Daoy (cell line): ENCODE measurements at places on chromosomes 1 and 21.

DNA sequence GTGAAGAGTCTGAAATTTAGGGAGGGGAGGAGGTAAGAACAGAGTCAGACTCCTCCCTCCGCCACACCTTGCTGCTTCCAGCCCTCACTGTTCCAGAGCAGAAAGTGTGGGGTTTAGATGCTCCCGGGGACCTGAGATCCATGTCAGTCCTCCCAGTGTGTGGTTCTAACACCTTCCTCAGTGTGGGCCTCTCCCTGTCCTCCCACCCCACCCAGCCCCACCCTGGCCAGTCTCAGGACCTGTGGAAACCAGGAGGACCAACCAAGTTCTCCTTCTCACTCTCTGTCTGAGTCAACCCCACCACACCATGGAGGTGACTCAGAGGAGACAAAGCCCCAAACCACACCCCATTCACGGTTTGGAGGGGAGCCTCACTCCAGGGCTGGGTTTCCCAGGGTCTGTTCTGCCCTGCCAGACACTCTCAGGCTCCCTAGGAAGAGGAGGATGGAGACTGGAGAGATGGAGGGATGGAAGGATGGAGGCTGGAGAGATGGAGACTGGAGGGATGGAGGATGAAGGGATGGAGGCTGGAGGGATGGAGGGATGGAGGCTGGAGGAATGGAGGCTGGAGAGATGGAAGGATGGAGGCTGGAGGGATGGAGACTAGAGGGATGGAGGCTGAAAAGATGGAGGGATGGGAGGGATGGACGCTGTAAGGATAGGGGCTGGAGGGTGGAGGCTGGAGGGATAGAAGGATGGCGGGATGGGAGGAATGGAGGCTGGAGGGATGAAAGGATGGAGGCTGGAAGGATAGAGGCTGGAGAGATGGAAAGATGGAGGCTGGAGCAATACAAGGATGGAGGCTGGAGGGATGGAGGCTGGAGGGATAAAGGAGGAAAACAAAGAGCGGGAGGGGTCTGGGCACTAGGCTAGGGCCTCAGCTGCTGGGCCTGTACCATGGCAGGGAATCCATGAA, 100.9 kb upstream of the RUNX3 start:
- DNase-seq: peak; percentile 84

- no peak for DNase-seq
These were observed 7.2 kb downstream of the KISS1 start for GRCh38 chr1:204188959-204189639.

GRCh38 chr1:244980605-244981004, 116.3 kb upstream of the HNRNPU start:
- DNase-seq: no peak

GRCh38 chr1:85936470-85936869, 220.1 kb downstream of the COL24A1 start:
- no peak for DNase-seq

DNA sequence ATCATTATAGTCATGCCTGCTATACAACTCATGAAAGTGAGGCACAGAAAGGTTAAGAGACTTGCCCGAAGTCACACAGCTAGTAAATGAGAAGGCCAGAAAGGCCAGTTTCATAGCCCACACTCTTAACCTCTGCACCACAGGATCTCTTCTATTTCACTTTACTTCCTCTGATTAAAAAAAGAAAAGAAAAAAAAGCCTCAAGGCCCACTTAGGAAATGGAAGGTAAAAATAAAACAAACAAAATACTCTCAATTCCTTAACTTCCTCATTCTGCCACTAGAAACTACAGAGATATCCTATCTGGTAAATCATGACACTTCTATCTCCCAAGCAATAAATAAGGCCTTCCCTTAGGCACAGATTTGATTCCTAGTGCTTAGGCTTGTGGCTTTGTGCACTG, 7.6 kb upstream of the ENAH start:
- DNase-seq: no peak

DNA sequence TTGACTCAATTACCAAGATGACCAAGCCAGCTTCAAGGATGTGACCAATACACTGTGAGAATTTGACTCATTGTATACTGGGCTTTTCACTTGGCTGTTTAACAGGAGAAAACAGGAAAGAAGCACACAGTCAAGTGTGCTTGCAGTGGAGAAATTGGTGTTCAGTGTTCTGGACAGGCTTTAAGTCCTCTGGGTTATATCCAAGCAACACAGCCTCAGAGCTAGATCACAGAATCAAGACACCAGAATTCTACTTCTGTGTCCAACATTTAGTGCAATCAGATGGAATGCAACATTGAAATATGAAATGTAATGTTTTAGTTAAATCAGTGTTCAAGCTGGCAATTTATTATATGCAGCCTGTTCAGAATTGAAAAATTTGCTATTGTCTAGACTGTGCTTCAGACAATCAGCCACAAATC, 694.4 kb downstream of the LTN1 start:
- no peak for DNase-seq

- DNase-seq: no peak
These were observed 30.6 kb downstream of the KANK4 start for GRCh38 chr1:62288662-62289061.

DNA sequence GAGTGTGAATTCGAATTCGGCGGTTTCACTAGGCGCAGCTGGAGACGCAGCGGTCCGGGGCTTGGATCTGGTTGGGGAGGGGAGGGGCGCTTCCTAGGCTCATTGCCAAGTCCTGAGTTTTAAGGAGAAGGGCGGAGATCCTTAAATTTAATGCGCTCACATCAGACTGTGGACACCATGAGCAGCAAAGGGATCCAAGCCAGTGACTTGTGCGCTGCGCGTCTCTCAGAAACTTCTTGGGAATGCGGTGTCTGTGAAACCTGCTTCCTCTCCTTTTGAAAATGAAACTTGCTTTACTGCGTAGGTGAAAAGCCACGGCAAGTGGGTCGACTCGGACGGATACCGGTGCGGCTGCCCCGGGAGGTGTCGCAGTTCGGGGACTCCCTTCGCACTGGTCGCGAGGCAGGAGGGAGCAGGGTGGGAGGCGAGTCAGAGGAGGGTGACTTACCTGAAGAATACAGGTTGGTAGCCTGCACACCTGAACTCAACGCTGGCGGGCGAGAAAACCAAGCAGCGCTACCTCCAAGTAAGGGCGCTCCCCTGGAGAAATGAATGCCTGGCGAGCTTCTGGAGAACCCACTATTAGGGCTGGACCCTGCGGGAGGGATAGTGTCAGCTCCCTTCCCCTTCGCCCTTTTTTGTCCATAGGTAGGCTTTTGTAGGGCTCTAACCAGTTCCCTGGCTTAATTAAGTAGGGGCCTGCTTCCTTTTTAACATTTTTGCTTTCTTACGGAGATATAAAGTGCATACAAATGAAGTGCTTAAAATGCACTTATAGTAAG, 992 bp downstream of the TENT5C start:
- DNase-seq: peak; percentile 49

DNA sequence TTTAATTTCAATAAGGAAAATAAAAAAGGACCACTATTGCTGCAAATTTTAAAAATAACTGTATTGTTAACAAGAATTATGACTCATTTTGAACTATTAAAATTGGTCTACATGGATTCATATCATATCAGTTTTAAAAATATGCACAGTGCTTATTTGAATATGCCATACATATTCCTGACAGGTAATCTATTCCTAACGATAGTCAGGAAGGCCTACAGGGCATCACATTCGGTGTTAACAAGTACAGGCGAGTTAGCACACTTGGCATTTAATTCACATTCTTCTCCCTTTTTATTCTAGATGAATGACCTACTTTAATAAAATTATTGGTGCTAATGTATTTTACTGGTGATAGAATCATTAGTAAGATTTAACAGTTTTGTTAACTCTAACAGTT, 174.6 kb downstream of the USH2A start:
- no peak for DNase-seq

GRCh38 chr1:11927866-11928592, 1.8 kb upstream of the KIAA2013 start:
- no peak for DNase-seq

GRCh38 chr1:170872663-170873062, 62.7 kb upstream of the MROH9 start:
- DNase-seq: no peak

DNA sequence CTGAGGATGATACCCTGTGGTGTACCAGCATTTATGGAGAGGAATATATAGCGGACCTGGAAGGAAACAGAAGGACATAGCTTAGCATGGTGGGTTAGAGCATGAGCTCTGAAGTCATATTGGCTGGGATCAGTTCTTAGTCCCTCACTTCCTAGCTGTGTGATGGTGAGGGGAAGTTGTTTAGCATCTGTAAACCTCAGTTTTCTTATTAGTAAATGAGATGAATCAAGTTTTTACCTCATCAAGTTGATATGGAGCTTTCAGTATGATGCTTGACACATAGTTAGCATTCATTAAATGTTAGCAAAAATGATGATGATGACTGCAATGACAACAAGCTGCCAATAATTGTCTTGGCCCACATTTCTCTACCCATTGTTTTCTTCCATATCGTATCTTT, 84.8 kb downstream of the NEK7 start:
- DNase-seq: no peak

- no peak for DNase-seq
These were observed 1112.3 kb downstream of the KCNT2 start for GRCh38 chr1:195495720-195496635.

DNA sequence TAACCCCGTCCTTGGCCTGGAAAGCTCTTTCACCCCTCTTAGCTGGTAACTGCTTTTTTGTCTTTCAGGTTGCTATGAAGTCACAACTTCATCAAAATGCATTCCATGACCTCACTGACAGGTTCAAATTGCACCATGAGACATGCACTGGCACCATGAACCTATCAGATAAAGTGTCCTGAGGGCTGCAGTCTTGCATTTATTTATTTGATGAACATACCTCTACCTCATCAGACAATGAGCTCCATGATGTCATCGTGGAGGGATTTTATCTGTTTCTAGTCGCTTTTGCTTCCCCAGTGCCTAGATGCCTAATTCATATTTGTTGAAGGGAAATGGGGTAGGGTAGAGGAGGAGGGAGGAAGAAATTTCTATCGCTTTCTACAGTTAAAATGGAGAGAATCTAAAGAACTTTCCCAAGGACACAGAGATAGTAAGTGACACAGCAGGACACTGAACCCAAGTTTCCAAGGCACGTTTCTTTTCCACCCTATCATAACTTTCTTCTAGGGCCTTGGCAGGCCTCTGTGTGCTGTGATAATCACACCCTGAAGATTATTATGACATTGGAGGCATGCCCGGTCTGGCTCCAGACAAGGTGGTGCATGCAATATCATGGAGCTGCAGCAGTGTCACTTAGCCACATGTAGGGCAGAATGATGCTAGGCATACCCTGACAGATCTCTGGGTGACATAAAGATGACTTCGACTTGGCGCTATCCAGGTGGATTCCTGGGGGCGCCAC, 69.5 kb downstream of the CD58 start:
- DNase-seq: no peak

- peak; percentile 82 for DNase-seq
These were observed 277.0 kb downstream of the PTPRU start for GRCh38 chr1:29513357-29513756.

- peak; percentile 10 for DNase-seq
These were observed 217.7 kb downstream of the CRB1 start for GRCh38 chr1:197485790-197486189.

GRCh38 chr1:58409890-58410289, 136.6 kb downstream of the OMA1 start:
- DNase-seq: peak; percentile 75

DNA sequence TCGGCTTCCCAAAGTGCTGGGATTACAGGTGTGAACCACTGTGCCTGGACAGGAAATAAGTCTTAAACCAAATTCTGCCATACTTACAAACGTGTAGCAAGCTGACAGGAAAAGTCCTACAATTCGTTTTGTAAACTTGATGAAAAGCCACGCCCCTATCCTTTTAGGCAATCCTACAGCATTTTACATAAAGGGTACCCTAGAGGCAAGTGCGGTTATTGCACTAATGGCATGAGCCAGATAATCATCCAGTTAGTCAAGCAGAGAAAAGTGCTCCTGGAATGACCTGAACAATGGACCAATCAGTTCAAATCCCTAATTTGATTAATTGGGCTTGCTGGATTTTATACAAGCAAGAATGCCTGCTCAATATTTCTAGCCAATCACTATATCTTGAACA, 338.2 kb downstream of the KIF26B start:
- peak; percentile 11 for DNase-seq

DNA sequence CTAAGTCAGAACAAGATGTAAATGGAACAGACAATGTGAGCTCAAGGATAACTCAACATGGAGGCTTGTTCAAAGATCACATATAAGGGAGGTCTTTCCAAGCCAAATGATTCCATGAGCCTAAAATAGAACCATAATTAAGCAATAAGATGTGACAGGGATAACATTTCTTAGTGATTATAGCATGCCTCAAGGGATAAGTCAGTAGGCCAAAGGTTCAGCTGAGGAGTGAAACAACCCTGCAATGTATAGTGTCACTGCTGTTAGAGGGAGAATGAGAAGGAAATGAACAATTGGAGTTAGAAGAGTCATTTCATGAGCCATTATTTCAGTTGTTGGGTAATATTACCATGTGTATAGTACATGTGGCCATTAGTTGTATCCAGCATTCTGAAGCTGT, 25.0 kb downstream of the GORAB start:
- no peak for DNase-seq

DNA sequence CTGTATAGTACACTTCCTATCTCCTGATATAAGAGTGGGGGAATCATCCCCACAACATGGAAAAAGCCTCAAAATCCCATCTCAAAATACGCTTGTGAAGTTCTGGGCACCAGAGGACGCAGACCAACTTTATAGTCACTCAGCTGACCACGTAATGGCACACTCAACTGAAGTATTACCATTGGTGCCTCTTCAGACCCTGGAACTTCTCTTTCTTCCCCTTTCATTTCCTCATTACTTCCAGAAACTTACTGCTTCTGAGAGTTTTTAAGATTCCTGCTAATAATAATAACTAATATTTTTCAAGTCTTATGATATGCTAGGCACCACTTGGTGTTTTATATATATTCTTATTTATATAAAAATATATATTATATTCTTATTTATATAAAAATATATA, 202.6 kb downstream of the PTPRC start:
- DNase-seq: no peak

- no peak for DNase-seq
These were observed 125.3 kb upstream of the NGF start for GRCh38 chr1:115463347-115463746.

DNA sequence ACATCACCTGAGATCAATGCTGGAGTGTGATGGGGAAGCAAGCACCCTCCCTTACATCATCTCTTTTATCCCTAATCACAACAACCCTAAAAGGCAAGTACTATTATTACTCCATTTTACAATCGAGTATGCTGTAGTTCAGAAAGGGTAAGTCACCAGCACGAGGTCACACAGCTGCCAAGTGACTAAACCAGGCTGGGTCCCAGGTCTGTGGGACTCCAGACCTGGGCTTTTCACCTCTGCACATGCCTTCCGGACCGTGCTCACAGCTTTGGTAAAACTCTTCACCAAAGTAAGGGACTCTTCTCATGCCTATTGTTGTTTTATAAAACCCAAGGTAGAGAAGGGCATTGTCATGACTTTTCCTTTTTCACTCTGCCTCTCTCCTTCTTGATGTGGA, 130.9 kb downstream of the DMRTB1 start:
- DNase-seq: no peak

- no peak for DNase-seq
These were observed 25.7 kb upstream of the KCNK1 start for GRCh38 chr1:233587958-233588799.
